Naive thymus-derived CD4-positive, alpha-beta T cell (primary cell): ENCODE measurements at places on chromosomes 4 and X.

GRCh38 chr4:5928274-5928673 is 35.4 kb upstream of the CRMP1 start:
- DNase-seq: no peak

- DNase-seq: no peak
Measured at GRCh38 chr4:162838671-162839070, 328.0 kb downstream of the NAF1 start.

DNA sequence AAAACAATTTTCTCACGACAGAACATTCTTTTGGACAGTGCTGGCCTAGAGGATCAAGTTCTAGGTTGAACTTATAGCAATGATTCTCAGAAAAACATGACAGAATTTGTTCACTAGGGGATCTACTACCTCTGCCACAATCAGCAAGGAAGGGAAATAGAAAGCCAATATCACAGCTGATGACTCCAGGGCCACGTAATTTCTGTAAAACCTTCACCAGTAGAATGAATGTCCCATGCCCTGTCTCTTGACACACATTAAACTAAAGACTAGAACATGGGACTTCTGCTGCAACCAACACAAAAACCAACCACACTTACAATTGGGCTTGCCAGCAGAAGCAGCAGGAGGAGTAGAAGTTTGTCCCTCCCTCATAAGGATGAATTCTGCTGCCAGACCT is 86.0 kb upstream of the NPFFR2 start:
- no peak for DNase-seq

- DNase-seq: no peak
Measured at GRCh38 chr4:123624959-123625358, 228.4 kb downstream of the SPRY1 start.

GRCh38 chrX:1384658-1385252 is 7.2 kb downstream of the SLC25A6 start:
- DNase-seq: no peak

- DNase-seq: no peak
Measured at GRCh38 chr4:61933527-61933926, 733.4 kb downstream of the ADGRL3 start.

DNA sequence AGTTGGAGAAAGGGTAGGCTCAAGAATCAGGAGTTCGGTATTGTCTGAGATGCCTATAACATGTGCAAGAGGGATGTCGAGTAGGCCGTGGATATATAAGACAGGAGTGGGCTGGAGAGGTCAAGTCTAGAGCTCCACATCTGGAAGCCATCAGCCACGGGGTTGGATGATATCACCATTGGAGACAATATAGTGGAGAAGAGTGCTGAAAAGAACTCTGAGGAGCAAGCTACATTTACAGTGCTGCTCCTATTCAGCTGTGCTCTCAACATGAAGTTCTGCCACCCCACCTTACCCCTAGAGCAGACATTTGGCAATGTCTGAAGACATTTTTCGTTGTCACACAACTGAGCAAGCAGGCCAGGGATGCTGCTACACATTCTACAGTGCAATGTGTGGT is 20.9 kb upstream of the PLAC1 start:
- no peak for DNase-seq

DNA sequence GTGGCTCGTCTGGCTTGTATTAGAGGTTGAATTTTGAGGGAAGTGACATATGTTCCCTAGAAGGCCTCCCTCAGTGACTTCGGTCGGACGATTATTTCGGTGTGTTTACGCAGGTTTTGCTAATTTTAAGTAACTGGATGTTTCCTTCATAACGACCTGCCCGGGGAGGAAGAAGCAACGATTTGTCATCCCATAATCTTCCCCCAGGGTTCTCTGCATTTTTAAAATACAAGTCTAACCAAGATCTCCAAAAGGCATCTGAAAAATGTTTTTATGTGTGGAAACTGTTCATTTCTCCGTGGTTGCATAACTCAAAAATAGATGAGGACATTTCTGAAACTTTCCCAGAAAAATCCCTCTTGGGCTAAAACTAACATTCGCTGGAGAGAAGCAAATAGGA is 195.4 kb downstream of the SHOX start:
- DNase-seq: no peak
